Right cardiac atrium (tissue), 5 donors: ENCODE measurements at places on chromosomes 6 and 20. TPM values are rescaled to one million over a fixed set of nuclear protein-coding genes. Genes with fewer than 3 reads are reported as not detected.
A peak's percentile ranks its signal among the peaks of the same experiment; 100 is the strongest.

DNA sequence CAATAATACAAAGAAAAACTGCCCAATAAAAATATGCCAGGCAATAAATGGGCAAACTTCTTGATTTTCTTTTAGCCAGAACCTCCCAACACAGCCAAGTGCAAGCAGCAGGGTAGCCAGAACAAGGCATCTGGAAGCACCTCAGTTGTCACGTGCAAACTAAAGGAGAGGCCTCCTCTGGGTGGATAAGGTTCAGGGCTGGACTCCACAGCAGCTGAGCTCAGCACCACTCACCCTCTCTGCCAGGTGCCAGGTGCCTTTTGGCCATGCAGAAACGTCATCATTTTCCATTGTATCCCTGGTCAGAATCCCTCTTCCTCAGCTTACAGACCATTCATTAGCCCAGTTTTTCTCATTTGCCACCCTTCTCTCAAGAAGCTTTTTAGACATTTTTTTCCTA, 52.7 kb downstream of the SOD2 start:
- no peak for DNase-seq

GRCh38 chr6:137570393-137570792, 76.2 kb upstream of the OLIG3 start:
- no peak for DNase-seq

- DNase-seq: no peak
Observed at GRCh38 chr20:39039261-39039660, 77.1 kb downstream of the DHX35 start.

GRCh38 chr6:75624988-75625387, 23.3 kb downstream of the SENP6 start:
- no peak for DNase-seq

DNA sequence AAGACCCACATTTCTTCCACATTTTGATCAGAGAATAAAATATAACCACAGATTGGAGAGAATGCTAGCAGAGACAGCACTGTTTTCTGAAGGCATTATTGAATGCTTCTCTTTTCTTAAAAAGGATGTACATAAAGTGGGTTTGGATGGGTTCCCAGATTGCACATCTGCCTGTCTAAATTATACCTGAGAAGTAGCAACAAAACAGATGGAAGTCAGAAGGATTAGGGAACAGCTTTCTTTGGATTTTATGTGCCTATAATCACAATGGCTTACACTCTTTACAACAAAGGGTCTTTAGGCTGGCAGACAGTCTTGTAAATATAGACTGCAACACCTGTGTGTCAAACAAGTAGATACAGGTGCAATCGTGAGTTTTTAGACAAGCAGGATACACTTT, 622.2 kb upstream of the MANEA start:
- no peak for DNase-seq

DNA sequence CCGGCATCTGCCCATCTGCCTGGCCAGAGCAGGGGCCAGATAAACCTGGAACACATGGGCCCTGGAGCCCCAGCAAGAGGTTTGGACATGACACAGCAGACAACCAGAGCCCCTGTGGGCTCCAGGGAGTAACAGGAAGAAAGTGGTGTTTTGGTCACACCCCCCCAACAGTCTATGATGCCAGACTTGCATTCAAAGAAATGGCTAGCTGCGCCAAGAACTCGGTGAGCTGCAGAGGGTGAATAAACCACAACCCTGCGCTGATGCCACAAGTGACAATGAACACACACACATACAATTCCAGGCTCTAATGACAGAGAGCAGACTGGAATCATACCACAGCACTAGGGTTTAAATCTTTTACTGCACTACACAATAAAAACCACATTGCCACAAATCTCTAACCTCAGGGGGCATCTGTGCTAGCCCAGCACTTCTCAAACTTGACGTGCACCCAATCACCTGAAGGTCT, 34.0 kb downstream of the TRERF1 start:
- DNase-seq: no peak

GRCh38 chr20:3174442-3175261, 1.3 kb upstream of the LZTS3 start:
- no peak for DNase-seq

DNA sequence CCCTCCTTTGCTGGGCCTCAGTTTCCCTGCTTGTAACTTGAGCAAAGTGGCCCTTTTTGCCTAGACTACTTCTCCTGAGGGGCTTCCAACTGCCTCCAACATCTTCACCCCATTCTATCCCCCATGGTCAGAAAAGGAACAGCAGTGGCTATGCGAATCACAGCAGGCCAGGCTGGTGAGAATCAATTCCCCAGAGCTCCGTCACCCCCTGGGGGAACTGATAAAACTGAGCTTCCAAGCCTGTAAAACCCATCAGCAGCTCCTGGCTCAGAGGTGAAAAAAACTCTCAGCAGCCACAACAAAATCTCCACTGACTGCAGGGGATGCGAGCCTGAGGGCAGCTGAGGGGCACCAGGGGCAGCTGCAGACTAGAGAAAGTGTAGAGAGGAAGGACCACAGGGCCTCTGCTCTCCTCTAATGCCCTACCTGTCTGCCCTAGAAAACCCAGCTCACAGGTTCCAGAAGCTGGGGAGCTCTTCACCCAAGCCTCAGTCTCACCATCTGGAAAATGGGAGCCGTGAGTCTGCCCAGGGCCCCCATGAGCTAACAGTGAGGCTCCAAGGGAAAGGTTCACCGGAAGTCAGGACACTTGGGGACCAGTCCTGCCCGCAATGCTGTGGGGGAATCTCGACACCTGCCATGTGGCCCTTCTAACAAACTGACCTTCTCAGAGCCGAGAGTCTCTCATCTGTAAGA, 120.6 kb downstream of the GRM4 start:
- no peak for DNase-seq

GRCh38 chr20:44247586-44248409, 690 bp downstream of the GDAP1L1 start:
- peak; percentile 46 for DNase-seq

DNA sequence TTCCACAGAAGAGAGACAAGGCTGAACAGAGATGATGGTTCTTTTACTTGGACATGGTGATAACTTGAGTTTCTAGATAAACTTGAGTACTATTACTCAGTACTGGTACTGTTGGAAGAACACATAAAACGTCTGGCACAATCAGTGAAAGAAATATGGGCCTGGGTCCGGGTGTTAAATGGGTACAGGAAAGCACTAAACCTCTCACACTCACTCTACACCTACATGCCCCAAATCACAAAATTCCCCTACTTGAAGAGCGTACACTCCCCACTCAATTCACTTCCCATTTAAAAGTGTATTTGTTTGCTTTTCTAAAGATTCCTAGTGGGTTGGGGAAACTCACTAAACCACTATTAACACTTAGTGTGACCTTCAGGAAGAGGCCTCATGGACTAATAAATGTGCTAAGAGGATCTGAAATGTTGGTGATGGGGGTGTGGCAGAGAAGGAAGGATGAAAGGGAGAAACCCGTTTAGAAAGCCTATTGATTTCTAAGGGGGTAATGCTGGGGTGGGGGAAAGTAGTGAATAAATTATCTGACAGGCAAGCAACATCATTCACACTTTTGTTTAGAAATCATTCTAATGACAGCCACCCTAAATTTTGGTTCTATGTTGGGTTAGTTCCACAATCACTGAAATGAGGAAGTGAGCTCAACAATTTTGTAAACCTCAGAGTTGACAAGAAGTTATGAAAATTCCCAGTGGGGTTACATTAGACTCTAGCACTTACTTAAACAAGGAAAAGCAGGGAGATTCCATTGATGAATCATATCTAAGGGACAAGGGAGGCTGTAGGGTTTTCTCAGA, 222.6 kb upstream of the MARCKS start:
- DNase-seq: no peak

DNA sequence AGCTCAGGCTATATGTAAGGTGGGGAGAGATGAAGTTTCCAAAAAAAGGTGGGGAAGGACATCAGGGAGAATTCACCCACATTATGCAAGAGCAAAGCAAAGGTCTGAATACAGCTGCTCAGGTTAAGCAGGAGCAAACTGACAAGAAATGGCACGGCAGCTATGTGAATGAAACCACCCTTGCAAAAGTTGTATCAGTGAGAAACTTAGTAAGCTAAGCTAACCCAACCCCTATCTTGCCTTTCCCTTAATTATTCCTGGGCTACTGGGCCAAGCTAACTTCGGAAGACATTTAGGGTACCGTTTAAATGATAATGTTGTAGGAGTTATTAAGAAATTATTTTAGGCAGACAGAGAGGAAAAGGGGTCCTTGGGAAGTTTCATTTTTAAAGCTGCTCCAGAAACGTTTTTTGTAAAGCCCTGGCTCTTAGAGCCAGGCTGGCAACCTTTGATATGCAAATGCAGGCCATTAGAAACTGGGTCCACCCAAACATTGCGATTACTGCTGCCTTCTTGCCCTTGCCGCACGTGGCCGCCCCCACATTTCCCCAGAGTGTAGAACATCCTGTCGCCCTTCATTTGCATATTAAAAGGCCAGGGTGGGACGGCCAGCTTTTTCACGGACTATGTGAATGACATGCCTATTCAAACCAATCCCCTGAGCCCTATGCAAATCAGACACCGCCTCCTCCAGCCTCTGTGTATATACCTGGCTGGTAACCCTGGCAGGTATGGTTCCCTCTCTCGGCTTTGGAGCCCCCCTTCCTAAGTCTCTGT, 60.5 kb upstream of the SAMD5 start:
- DNase-seq: no peak

GRCh38 chr20:3209257-3209945, at the start of gene ITPA:
Gene ITPA (plus strand): TSS chr20:3209498. CDS start chr20:3209552, 54 bp downstream.
- peak; percentile 70 for DNase-seq

GRCh38 chr6:49326347-49326746, 136.7 kb downstream of the MMUT start:
- no peak for DNase-seq

- DNase-seq: no peak
Observed at GRCh38 chr6:79246891-79247290, 12.4 kb upstream of the HMGN3 start.

GRCh38 chr20:50304501-50304856, 113.8 kb downstream of the CEBPB start:
- peak; percentile 91 for DNase-seq

DNA sequence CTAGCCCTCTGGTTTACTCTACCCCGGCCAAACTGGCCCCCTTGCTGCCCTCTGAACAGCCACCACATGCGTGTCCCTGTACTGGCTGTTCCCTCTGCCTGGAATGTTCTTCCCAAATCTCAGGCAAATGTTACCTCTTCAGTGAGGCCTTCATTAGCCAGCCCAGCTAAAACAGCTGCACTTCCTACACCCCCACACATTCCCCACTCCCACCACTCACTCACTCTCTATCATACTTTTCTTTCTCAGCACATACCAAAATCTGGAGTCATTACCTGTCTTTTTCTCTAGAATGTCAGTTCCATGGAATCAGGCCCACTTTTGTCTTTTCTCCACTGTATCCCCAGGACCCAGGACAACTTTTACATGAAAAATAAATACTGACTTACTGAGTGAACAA, 401.2 kb upstream of the SULF2 start:
- no peak for DNase-seq

GRCh38 chr6:14339711-14340584, 222.4 kb downstream of the CD83 start:
- no peak for DNase-seq

- DNase-seq: peak; percentile 77
Observed at GRCh38 chr6:43628393-43629103, 516 bp downstream of the GTPBP2 start.

GRCh38 chr20:63006540-63007359, at the start of gene BHLHE23:
Gene BHLHE23 (minus strand): TSS chr20:63006964. CDS start chr20:63006774, 190 bp downstream.
- DNase-seq: peak; percentile 50

DNA sequence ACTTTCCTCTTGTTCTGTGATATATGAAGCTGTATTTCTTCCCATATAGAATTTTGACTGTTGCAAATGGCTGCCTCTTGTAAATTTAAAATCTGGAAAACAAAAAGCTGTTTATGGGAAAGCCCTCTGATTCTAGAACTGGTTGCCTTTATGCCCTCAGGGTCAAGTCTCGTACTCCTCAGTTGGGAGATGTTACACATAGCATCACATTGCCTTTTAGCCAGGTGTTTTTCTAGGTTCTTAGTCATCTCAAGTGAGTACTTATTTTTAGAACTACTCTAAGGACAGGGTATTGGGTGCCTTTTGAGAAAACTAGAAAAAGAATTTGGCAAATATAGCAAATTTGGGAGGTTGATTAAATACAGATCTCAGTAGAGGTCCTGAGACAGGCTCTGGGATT, 58.5 kb downstream of the ANKS1A start:
- no peak for DNase-seq

- no peak for DNase-seq
Observed at GRCh38 chr6:84037425-84038089, 4.0 kb downstream of the MRAP2 start.

DNA sequence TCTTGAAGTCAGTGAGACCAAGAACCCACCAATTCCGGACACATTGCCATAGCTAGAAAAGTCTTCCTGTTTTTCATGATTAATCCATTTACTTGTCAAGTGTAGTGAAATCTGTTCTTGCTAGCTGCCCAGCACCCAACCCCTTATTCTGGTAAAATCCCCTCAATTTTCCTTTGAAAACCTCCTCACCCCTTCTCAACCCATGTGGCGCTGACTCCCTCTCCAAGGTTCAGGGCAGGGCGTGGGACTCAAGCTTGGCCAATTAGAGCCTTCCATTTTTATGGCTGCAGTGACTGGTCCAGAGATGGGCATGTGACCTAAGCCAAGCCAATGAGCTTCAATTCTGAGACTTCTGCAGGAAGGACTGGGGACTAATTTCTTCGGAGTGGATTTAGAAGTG, 9.8 kb upstream of the ZBP1 start:
- no peak for DNase-seq

- peak; percentile 87 for DNase-seq
Observed at GRCh38 chr6:31559958-31560696, 12.0 kb upstream of the LTA start.

- DNase-seq: no peak
Observed at GRCh38 chr6:41122918-41123317, 31.2 kb downstream of the TREML1 start.

- no peak for DNase-seq
Observed at GRCh38 chr6:56996401-56996800, 41.5 kb downstream of the BEND6 start.

- DNase-seq: no peak
Observed at GRCh38 chr6:80988286-80988685, 764.2 kb downstream of the TENT5A start.

GRCh38 chr6:5942591-5942990, 64.1 kb downstream of the NRN1 start:
- no peak for DNase-seq

The RALGAPA2 gene
- 32.1 TPM for total RNA-seq

The DEFB124 gene
- not detected for total RNA-seq

The ZNF341 gene
- total RNA-seq: 1.7 TPM

The NMBR gene
- total RNA-seq: not detected

The SSTR4 gene
- total RNA-seq: not detected

The OTOR gene
- total RNA-seq: not detected

The SOX4 gene
- 4.8 TPM for total RNA-seq

The MOXD1 gene
- total RNA-seq: 1.8 TPM

The DNMT3B gene
- 0.28 TPM for total RNA-seq

The ADGRF1 gene
- not detected for total RNA-seq

The BTN1A1 gene
- not detected for total RNA-seq

The PM20D2 gene
- total RNA-seq: 12.1 TPM

The GNRH2 gene
- total RNA-seq: 0.79 TPM

The APOBEC2 gene
- 103 TPM for total RNA-seq

The TFAP2C gene
- total RNA-seq: 0.39 TPM
